ENCODE measurements at places on chromosomes 3 and 15. TPM values are rescaled to one million over a fixed set of nuclear protein-coding genes. Genes with fewer than 3 reads are reported as not detected.

GOLGA8T gene
- total RNA-seq: not detected

PP2D1 gene
- not detected for total RNA-seq

CLDN16 gene
- total RNA-seq: not detected

TIMP4 gene
- 0.10 TPM for total RNA-seq

C2CD4A gene
- not detected for total RNA-seq

CDCP1 gene
- total RNA-seq: 1.3 TPM

SCAMP5 gene
- 3.4 TPM for total RNA-seq

ZNF80 gene
- not detected for total RNA-seq

MUC20 gene
- total RNA-seq: not detected

AGBL1 gene
- not detected for total RNA-seq

MST1R gene
- total RNA-seq: 1.1 TPM

PLXND1 gene
- total RNA-seq: 21.9 TPM

IMPG2 gene
- total RNA-seq: under 0.01 TPM

SENP2 gene
- 30.5 TPM for total RNA-seq
